ENCODE measurements at places on chromosomes 5 and 9.

GRCh38 chr5:145531038-145531734 is 304.0 kb downstream of the PRELID2 start:
- DNase-seq, result no peak

- DNase-seq, result no peak
Observed at GRCh38 chr5:36058776-36059175, 7.9 kb downstream of the UGT3A2 start.

DNA sequence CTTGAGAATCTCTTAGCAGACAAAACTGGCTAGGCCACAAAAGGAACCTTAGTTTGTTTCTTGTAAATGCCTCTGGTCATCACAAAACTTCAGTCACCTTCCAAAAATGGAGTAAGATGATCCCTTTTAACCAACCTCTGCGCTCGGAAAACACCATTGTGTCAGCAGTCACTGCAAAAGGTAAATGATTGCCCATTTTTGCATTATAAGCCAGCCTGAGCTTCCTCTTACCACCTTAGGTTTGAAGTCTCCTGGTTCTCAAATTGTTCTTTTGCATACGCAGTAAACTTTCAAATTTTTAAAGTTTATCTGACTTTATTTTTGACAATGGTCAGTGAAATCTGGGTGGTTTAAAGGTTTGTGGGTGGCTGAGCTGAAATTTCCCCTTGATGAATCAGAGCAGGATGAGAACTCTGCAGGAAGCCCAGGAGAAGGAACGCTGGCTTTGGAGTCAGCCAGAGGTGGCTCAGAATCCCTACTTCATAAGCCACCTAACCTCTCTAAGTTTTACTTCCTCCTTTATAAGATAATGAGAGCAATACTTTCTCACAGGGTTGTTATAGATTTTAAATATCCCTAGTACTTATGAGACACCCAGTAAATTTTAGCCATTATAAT is 131.4 kb downstream of the MED10 start:
- no peak for DNase-seq

DNA sequence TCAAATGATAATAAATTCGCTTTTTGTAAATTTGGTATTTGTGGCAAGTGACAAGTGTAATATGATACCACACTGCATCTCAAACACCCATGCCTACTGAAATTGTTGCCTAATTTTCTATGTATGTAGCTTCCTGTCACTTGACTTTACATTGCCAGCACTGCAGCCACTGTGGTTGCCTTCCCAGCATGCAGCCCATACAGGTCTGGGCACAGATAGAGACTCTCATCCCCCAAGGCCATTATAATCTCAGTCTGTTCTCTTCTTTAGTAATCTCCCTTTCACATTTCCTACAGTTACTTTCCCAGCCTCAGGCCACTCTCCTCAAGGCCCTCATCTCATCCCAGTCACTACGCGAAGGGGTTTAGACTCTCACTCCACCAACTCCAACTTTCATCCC is 1200.6 kb downstream of the PTPRD start:
- no peak for DNase-seq

DNA sequence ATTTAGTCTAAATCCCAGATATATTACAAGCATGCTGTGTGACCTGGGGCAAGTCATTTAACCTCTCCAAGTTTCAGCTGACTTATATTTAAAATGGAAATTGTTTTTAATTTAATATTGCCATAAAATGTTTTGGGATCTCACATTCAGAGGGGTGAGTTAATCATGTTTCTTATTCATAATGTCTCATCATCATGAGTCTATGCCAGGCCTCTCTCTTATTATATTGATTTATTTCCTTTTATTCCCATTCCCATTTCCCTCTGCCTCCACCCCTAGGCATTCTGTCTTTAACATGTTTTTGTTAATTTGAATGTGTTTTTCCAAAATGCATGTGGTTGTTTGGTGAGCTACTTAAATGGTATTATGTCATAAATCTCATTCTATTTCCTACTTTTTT is 39.0 kb upstream of the TTC1 start:
- no peak for DNase-seq

- no peak for DNase-seq
Observed at GRCh38 chr9:106653213-106653612, 209.8 kb upstream of the ZNF462 start.

DNA sequence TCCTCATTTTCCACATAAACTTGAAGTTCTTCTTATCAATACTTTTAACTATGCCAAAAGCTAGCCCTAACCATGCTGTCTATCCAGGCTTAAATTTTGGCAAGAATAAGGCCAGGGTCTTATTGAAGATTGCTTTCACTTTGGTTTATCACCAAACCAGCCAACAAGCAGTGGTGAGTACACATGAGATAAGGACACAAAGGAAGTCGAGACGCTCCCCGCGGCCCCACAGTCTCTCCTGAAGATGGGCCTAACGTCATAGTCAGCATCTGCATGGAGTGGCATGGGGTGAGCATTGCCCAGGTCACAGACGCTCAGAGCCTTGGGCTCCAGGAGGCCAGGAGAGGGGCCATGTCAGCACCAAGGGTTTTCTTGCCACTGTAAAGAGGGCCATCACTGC is 80.3 kb downstream of the ATPSCKMT start:
- DNase-seq, result no peak

DNA sequence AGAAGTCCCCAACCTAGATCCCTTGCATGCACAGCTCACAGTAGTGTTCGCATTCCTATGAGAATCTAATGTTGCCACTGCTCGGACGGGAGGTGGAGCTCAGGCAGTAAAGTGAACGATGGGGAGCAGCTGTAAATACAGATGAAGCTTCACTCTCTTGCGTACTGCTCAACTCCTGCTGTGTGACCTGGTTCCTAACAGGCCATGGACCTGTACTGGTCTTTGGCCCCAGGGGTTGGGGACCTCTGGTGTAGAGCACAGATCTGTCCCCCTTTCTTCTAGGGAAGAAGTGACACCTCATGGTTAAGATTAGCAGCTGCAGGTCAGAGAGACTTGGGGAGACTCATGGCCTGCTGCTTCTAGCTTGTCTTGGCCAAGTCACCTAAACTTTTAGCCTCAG is 7.1 kb downstream of the ARHGEF28 start:
- no peak for DNase-seq

DNA sequence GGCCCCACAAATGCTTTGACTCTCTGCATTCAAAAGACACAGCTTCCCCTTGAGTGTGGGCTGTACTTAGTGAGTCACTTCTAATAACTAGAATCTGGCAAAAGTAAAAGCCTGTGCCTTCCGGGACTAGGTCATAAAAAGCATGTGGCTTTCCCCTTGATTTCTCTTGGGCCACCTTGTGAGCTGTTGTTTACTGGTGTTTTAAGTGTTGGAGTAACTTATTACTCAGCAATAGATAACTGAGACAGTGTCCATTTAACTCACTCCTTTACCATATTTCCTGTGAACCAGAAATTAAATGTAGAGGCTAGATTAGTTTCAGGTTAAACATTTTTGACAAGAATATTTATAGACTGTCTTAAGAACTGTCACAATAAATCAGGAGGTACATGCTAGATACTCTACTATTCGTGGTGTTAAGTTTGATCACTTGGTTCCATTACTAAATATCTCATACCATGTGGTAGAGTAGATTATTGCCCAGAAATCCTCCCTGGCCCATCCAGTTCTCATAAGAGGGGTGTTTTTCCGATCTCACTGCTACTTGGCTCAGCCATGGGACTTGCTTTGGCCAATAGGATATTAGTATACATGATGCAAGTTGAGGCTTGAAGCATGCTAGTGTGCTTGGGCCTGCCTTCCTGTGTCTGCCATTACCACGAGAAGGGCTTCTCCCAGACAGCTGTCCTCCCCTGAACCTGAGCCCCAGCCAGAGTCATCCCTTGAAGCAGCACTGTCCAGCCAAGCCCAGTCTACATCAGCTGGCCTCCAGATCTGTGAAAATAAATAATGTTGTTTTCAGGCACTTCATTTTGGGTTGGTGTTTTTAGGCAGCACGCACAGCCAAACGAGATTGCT is 10.4 kb upstream of the CMBL start:
- DNase-seq, result no peak

DNA sequence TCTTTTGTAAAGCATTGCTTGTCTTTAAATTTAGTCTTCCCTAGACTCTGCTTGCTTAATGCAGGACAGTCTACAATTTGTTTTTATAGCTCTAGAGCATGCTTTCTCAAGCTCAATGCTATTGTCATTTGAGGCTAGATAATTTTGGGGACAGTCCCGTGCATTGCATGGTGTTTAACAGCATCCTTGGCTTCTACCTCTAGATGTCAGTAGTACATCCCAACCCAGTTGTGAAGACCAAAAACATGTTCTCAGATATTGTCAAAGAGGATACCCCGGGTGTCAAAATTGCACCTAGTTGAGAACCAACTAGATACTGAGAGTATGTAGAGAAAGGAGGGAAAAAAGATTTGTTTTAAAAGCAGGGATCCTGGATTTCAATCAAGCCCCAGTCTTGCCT is 277.5 kb downstream of the CEMIP2 start:
- no peak for DNase-seq

DNA sequence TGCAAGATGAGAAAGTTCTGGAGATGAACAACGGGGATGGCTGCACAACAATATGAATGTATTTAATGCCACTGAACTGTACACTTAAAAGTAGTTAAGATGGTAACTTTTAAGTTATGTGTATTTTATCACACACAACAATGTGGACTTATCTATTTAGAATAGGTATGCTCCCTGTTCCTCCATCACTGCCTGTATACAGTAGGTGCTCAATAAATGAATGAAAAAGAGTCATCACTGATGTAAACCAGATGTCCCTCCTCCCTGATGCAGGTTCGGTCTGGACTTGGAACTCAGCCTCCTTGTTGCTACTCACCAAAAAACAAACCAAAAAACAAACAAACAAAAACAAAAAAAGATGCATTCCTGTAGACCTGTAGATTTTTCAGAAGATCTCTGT is 65.9 kb upstream of the BOD1 start:
- DNase-seq, result no peak

- no peak for DNase-seq
Observed at GRCh38 chr5:150503386-150503785, 4.5 kb upstream of the NDST1 start.

GRCh38 chr9:5630081-5630507 is 1.2 kb downstream of the RIC1 start:
- DNase-seq, result no peak

Measured in stimulated activated CD8-positive, alpha-beta memory T cell treated with anti-CD3 and anti-CD28 coated beads, Interleukin-2, amount 100 ng/mL, for 1 hour (primary cell).